Activated CD4-positive, alpha-beta T cell treated with anti-CD3 and anti-CD28 coated beads, Interleukin-2, amount 50 U/mL, for 48 hours (primary cell): ENCODE measurements at places on chromosomes 3 and 15.
A peak's percentile ranks its signal among the peaks of the same experiment; 100 is the strongest.

- DNase-seq: no peak
These were observed 31.7 kb upstream of the XCR1 start for GRCh38 chr3:46058981-46059380.

GRCh38 chr3:71142441-71143161 is 440.9 kb downstream of the FOXP1 start:
- DNase-seq: no peak

GRCh38 chr3:17629400-17629799 is 113.0 kb downstream of the TBC1D5 start:
- no peak for DNase-seq

DNA sequence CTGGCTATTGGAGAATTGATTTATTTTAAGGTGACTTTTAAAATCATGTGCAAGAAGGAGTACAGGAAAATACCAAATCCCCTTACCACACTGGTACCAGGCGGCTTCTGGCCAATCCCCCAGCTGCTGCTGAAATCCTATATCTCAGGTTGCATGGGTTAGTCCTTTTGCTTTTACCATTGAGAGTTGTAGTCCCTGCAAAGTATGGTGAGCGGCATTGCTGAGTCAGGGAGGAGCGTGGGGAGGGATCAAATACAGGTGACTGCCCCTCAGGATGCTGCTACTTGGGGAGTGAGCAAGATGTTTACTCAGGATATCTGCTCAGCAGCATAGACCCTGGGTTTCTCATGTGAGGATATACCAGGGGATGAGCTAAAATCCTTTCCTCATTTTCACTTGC is 131.9 kb upstream of the STAC start:
- DNase-seq: no peak

DNA sequence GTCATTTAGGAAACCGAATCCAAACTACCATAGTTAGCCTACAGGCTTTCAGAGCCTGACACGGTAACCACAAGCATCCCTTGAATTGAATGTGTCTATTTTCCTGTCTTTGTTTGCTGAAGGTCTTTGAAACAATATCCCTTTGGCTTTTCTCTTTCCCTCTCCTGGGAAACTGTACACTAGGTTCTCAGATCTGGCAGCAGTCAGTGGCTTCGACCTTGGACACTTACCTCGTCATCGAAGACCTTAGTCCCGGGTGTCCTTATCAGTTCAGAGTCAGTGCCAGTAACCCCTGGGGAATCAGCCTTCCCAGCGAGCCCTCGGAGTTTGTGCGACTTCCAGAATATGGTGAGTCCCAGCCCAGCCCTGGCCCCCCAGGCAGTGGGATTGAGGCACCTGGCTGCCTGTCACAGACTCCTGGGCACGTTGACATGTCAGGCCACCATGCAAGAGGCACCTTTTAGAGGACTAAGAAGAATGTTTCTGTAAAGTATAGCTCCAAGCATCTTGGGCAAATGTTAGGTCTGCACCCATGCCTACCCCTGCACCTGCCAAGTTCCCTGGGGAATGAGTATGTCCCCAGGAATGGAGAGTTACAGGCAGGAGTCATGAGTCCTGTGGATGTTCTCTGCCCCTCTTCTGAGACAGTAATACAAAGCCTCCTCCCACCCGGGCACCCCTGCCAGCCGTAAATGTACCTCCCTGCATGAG is 30.4 kb upstream of the UMPS start:
- no peak for DNase-seq

- no peak for DNase-seq
These were observed 572.7 kb downstream of the NLGN1 start for GRCh38 chr3:173970281-173970680.

DNA sequence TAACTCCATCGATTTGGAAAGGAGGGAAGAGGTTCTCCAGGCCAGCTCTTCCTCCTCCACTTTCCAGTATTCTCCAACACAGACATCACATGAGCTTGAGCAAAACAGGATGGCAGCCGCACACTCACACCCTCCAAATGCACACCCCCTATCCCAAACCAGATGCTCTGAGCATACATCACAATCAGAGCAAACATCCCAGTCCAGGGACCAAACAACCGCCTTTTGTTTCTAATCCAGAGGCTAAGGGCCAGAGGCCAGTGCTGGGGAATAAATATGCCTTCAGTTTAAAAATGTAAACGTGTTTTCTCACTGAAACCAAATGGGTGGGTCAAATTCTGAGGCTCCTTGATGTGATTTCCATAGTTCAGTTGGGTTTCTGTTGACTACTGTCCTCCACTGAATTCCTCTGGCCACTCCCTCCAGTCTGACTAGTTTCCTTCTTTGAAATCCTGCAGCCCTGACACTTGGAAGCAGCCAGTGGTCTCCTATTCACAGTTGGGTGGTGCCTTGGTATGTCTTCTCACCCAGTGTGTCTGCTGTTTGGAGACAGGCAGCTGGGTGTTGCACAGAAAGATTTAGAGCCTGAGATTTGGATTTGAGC is 19.2 kb upstream of the MFGE8 start:
- DNase-seq: no peak

GRCh38 chr3:161489395-161489794 is 7.2 kb upstream of the OTOL1 start:
- DNase-seq: no peak

DNA sequence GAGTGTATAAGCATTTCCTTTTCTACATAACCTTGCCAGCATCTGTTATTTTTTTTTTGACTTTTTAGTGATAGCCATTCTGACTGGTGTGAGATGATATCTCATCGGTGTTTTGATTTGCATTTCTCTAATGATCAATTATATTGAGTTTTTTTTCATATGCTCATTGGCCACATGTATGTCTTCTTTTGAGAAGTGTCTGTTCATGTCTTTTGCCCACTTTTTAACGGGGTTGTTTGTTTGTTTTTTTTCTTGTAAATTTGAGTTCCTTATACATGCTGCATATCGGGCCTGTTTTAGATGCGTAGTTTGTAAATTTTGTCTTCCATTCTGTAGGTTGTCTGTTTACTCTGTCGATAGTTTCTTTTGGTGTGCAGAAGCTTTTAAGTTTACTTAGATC is 89.2 kb downstream of the LEKR1 start:
- DNase-seq: no peak

- no peak for DNase-seq
These were observed 54.8 kb downstream of the ZBTB38 start for GRCh38 chr3:141422961-141423582.

DNA sequence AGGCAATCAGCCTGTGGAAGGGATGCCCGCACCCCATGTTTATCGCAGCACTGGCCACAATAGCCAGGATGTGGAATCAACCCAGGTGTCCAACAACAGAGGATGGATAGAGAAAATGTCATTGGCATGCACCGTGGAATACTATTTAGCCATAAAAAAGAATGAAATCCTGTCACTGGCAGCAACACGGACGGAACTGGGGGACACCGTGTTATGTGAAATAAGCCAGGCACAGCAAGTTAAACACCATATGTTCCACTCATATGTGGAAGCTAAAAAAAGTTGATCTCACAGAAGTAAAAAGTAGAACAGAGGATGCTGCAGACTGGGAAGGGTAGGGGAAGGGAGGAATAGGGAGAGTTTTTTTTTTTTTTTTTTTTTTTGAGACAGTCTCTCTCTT is 15.6 kb downstream of the MELTF start:
- no peak for DNase-seq

GRCh38 chr15:97909291-97909891 is 51.1 kb upstream of the ARRDC4 start:
- peak; percentile 49 for DNase-seq

DNA sequence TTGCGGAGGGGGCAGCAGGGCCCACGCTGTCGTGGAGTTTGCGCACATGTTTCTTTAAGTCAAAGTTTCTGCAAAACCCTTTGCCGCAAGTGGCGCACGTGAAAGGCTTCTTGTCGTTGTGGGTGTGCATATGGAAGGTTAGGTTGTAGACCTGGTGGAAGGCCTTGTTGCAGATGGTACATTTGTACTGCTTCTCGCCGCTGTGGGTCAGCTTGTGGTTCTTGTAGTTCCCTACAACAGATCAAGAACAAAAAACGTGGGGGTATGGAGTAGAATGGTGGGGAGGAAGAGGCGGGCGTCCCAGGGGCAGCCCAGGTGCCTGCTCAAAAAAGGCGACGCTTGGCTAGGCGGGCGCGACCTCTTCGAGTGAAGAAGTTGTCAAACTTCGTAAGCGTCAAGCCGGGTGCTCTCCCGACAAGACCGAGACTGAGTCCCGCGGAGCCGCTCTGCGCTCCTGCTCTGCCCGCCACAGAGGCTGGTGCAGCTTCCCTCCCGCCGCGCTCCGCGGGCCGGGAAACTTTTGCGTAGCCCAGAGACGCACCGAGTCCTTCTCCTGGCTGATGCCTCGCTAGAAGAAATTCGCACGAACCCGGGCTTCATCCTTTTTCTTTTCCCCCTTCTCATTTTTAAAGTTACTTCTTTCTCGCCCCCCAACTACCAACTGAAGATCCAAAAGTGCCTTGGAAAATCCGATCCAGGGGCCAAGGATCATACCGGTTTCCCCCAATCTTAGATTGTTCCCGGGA is 3.1 kb downstream of the FEZF2 start:
- no peak for DNase-seq

DNA sequence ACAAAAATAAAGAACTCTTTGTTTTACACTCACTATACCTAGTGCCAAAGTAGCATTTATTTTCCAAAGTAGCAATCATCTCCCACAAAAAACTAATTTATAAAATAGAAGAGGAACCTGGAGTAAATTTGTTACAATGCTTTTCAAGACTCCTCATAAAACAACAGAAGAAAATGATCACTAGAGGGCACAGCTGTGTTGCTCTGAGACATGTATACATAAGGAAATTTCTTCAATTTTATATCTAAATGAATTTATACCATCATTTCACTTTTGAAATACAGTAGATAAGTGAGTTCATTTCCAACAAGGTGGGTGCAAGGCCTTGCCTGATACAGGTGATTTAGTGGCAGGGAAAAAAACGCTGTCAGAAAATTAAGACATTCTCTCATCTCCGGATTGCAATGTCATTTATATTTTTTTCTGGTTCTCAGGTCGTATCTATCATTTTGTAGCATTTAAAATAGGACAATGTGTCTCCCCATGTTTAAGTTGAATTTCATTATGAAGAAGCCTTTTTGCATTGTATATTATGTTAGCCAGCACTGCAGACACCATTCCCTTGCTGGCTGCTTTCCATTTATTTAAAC is 25.3 kb upstream of the ARHGEF26 start:
- no peak for DNase-seq

DNA sequence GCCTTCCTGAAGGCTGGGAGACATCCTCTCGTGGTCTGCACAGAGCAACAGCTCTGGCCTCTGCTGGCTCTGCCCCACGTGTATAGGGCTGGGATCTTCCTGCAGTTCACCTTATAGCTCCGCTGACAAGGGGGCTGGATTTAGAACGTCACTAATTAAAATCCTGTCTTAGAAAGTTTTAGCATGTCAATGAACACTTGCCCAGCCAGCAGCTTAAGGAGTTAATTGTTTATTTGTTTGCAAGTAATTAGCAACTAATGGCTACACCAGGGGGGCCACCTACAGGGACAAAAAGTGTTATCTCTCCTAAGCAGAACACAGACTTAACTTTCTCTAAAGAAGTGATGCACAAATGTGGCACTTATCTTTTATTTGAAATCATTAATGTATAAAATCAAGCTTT is at the start of gene HESX1:
HESX1 (minus strand) TSS at position 84 of the 403 bp plus-strand sequence; CDS start at position 24, 60 bp downstream.
- no peak for DNase-seq

DNA sequence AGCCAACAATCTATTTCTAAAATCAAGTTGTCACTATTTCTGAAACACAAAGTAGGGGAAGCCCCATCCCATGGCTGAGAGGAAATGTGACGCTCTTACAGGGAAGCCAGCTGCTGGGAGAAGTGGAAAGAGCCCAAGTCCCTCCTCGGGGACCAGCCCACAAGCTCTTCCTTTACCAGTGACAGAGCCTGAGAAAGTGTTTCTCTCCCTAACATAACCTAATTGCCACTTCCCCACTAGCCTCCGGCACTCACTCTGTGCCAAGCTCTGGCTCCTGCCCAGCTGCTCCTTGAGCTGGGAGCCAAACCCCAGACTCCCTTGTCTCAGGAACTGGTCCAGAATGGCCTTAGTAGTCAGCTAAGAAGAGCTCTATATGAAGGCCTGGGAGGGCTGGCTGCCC is 42.9 kb downstream of the TNFAIP8L3 start:
- DNase-seq: no peak

GRCh38 chr15:75551091-75551490 is 28.0 kb downstream of the PTPN9 start:
- DNase-seq: no peak

DNA sequence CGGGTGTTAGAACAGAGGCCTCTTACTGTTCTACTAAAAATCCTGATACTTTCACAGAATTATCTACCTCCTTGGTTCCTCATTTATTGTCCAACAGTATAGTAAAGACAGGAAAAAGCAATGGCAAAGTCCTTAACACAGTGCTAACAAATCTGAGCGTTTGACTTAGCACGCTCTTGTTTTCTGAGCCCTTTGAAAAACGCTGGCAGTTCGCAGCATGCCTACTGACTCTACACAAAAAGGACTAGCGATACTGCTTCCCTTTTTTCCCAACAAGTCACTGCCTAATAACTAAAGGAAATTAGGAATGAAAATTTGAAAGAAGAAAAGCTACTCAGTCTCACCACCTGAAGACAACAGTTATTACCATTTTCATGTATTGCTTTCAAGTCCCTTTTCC is 34.8 kb upstream of the CEMIP start:
- DNase-seq: no peak

DNA sequence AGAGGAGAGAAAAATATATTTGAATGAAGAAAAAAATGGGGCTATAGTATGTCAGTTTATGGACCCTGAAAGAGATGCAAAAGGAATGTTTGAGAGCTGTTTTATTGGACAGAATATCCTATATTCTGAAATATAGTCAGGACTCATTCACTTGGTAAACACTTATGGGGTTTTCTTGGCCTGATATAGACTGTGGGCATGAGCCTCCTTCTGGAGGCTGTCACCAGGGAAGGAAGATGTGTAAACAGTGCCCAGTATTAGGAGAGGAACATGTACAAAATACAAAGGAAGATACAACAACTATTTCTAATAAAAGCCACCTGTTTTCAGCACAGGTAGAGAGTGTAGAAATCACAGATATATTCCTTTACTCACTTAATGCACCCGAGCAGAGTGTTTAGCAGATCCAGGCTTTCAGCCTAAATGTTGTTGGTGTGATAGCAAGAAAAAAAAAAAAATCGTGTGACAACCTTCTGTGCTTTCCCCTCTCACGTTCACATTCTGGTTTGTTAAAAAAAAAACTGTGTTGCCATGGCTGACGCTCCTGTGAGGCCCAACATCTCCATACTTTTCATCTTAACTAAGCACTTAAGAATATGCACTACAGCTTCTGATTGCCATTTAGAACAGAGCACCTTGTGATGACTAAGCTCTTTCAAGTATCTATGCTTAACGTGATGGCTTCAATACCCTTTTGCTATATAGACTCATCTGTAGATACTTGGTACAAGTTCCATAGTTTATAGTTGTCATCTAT is 134.1 kb downstream of the MBNL1 start:
- DNase-seq: no peak

DNA sequence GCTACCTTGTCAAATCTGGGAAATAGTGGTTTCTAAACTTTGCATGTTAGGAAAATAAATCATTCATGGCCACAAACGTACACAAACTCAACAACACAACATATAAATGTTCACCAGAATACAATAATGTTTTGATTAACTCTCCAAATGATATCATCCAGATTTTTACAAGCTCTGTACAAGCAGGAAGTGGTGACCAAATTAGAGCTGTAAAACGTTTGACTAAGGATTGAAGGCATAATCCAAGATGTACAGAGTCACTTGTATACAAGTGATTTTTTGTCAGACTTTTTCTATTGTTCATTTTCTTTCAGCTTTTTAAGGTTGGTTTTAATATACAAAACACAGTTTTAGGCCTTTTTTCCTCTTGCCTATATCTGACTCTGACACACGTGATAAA is 748.4 kb upstream of the GRM7 start:
- no peak for DNase-seq
